ENCODE measurements at places on chromosomes 3 and 15.
A peak's percentile ranks its signal among the peaks of the same experiment; 100 is the strongest.

GRCh38 chr3:71187715-71188114, 395.8 kb downstream of the FOXP1 start:
- no peak for DNase-seq

DNA sequence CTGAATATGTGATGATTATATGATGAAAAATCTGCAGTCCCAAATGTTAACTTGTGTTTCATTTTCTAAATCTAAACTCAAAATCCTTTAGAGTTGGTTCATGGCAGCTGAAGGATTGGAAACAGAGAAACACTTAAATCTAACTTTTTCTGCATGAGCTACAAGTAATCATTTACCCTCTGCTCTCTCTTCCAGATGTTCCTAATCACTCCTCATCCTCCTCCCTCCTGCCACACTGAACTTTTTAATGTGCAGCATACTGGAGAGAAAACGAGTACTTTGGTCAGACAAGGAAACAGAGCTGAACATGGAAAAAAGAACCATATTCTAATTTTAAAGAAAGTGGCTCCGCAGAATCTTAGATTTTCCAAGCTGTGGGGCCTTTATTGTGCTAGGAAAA, 321.2 kb upstream of the COL8A1 start:
- no peak for DNase-seq

- DNase-seq = no peak
Measured at GRCh38 chr3:123025642-123026521, 1.7 kb downstream of the SEMA5B start.

DNA sequence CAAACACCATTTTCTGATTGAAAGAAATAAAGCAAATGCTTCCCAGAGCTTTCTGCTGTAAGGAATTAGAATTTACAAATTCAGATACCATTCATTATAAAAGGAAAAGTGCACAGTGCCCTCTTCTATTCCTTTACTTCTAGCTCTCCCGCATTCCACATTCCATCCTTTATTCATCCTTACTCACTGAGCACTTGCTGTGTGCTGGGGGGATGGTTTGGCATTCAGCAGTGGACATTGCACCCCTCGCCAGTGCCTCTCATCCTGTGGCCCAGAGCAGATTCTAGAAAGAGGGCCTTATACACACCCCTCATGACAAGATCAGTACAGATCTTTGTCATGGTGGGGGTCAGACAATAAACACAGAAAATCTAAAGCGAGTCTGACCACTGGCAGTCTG, 73.0 kb downstream of the MGLL start:
- DNase-seq = no peak

DNA sequence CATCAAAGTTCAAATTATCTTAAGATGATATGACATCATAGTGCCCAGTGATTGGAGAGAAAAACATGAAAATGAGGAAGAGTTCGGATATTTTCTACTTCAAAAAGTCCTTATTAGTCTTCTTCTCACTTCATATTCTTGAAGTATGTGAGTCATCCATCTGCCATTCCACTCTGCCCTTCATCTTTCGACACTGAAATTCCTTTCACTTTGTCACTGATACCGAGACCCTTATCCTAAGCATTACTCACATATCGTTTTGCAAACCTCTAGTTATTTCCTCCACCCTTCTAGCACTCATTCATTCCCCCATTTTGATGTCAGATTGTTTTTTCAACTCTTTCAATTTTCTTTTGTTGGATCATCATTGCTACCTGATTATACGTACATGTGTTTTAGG, 4.0 kb downstream of the OR5H14 start:
- peak; percentile 82 for DNase-seq

DNA sequence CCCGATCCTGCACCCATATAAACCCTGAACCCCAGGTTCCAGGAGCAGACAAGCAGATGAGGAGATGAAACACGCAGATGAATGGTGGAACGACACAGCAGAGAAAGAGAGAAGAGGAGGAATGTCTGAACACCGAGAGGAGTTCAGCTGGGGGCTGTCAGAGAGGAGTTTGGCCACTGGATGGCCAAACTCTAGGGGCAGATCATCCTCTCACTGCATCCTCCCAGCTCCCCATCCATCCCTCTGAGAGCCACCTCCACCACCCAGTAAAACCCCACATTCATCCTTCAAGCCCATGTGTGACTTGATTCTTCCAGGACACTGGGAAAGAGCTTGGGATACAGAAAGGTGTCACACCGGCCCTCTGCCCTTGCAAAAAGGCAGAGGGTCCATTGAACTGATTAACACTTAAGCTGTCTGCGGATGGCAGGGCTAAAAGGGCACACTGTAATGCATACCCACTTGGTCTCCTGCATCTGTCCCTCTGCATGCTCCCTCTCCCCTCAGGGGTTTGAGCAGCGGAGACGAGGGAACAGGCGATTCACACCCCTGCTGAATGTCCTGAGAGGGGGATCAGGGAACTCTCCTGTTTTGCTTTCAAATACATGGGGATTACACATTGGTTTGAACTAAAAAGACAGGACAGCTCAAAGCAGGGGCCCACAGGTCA, 53.8 kb downstream of the TMED3 start:
- DNase-seq = no peak

DNA sequence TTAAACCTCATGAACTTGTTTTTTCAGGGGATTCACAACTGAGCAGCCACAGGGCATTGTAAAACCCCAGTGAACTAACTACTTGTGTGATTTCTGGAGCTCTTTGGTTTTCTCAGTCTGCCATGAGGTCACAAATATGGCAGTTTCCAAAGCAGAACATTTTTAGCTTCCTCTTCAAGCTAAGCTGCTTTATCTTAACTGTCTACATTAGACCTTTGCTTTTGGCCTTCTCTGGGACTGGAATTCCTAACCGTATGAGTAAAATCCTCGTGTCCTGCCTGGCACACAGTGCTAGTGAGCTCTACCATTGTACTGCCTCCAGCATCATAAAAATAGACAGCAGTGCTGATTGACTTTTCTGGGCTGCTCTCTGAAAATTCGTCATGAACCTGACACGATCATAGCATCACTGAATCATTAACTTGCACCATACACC, 22.1 kb downstream of the CDIN1 start:
- DNase-seq = no peak

- no peak for DNase-seq
Measured at GRCh38 chr15:62119874-62120273, 45.2 kb downstream of the C2CD4B start.

DNA sequence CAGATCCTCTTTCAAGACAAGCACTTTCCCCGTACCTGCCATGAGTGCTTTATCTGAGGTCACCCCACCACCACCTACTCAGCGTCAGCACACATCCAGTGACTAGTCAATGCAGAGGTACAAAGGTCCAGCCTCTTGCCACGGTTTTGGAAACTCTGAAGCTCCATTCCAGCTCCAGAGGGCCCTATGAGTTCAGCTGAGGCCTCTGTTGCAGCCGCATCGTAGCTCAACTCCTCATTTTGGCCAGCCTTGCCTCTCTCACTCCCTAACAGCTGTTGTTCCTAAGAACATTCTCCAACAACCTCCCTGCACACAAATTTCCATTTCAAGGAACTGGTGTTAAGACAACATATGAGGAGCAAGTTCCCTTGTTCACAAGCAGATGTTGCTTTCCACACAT, 405.1 kb upstream of the PROK2 start:
- DNase-seq = no peak

GRCh38 chr15:58551764-58552504, 120.1 kb downstream of the LIPC start:
- peak; percentile 92 for DNase-seq

GRCh38 chr15:77081971-77082370, 11.1 kb upstream of the TSPAN3 start:
- no peak for DNase-seq

GRCh38 chr3:175294793-175295192, 435.7 kb downstream of the NAALADL2 start:
- no peak for DNase-seq

DNA sequence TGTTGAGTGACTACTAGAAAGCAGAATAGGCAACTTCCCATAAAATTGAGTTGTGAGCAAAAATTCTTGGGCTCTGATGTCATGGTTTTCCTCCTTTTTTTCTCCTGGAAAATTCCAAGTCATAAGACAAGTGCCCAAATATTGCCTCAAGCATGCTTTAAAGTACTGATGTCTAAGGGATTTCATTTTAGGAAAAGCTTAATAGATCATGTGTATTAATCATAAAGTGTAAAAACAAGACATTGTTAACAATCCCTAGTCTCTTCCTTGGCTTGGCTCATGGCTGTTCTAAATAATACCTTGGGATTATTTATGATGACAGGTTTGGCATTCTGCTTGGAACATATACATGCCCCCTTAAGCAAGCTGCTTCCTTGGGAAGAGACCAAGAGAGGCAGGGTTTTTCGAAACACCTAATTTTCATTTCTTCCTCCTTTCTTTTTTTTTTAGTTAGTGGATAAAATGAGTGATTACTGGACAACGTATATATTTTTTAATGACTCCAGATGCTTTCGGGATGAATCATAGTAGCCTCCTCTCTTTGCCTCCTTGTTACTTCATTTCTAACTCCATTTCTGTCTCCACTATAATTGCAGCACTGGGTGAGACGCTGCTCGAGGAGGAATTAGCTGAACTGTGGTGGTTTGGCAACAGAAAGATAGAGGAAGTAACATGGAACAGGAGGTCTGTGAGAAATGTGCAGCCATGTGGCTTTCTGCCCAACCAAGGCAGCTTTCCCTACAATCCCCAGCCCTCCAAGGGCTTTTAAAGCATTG, 104.9 kb downstream of the TPRG1 start:
- peak; percentile 30 for DNase-seq

DNA sequence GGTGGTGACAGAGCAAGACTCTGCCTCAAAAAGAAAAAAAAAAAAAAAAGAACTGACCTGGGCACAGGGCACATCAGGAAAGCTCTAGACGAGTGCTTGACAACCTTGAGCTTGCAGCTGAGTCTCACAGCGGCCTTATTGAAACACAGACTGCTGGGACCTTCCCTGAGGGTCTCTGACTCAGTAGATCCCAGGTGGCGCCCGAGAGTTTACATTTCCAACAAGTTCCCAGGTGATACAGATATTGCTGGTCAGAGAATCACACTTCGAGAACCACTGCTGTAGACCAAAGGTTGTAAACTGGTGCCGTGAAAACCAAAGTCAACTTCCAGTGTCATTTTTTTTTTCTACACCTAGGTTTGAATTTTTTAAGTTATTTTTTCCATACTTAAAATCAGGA, 573.2 kb upstream of the MDFIC2 start:
- DNase-seq = no peak

GRCh38 chr3:144622845-144623244, 651.2 kb downstream of the DIPK2A start:
- no peak for DNase-seq

DNA sequence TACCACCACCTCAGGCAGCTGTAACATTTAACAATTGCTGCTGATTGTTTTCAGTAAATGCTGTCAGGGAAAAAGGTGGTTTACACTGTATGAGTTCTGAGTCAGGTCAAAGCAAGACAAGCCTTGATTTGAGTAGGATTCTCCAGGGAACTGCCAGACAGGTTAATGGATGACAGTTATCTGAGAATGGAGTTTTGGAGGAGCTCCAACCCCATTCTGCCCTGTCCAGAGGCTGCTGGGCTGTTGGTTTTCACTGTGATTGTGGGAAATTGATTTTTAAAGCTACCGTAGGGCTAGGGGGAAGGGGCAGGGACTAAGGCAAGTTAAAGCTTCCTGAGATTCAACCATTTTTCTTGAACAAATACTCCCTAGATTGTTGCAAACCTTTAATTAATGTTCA, 39.9 kb downstream of the TICRR start:
- no peak for DNase-seq

DNA sequence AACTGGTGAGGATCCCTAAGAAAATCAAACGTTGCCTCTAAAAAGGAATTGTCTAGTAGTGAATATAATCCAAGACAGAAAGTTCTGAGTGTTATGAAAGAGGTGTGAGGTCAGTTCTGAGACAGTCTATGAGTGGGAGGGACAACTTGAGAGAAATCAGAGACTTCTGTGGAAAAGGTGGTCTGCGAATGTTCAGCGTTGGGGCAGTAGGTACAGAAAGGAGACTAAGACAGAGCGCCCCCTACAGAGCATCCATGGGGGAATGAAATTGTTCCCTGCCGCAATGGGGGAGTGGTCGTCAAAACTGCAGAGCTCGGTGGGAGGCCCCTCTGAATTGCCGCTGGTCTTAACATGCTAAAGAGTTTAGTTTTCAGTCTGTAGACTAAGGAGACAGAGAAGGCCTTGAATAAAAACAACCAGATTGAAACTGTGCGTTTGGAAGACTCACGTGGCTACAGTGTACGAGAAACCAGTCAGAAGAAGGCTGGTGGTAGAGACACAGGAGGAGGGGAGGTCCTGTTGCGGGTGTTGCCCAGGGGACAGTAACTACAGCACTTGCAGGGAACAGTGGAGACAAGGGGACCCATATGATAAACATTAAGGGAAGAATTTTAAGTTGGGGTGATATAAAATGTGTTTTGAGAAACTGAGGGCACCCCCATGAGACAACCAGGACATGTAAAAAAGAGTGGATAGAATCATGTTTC, 6.9 kb downstream of the TNIK start:
- DNase-seq = no peak

GRCh38 chr15:32849769-32850668, 132.2 kb downstream of the GREM1 start:
- DNase-seq = peak; percentile 76

DNA sequence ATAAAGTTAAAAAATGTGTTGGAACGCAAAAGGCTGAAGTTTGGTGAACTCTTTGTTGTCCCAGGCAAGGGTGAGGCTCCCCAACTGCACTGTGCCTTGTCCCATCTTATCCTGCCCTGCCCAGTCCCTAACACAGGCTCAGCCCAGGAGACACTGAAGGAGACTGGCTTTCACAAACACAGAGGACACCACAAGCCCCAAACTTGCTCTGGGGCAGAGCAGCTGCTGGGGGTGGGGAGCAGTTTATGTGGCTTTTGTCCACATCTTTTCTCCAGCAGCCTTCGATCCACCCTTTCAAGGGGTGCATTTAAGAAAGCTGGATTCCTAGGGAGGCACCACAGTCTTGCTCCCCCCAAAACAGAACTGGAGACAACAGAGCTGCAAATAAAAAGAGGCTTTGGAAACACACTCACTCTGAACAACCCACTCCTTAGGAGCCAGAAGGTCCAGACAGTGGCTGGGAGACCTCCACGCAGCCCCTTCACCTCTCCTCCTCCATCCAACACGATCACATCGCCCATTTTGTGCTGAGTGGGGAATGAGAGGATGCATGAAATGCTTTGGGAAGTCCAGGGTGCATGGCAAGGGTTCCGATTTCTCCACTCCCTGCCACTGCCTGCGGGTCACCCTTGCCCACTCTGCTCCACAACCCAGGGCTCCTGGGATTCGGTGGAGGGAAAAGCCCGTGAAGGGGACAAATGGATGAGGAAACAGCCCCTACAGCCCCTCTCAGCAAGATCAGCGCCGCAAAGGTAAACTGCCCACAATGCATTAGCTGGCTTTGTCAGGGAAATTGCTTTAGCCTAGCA, 260.5 kb upstream of the TLE3 start:
- DNase-seq = no peak

DNA sequence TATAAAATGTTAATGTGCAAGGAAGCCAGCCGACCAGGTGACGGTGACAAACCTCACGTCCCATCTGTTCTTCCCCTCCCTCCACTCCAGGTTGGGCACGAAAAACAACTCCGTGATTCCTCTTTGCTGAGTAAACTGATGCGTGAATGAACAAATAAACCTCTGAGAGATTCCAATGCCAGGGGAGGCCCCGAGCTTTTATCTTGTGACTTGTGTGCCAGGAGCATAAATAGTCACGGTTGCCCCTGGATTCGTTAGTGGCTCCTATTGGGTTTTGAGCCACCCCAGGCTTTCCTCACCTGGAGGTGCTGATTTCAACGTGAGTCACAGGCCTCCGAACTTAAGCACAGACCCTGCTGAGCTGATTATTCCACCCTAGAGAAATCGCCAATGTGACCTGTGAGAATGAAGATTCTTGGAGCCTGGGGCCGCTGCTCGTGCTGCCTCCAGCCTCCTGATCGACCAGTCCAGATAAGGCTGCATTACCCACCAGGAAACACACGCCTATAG, 119.2 kb downstream of the SHQ1 start:
- no peak for DNase-seq

- DNase-seq = no peak
Measured at GRCh38 chr3:172869368-172869771, 118.8 kb downstream of the ECT2 start.
